Left hindlimb (tissue), 1 donor: ENCODE measurements at places on chromosomes 2 and 18.

DNA sequence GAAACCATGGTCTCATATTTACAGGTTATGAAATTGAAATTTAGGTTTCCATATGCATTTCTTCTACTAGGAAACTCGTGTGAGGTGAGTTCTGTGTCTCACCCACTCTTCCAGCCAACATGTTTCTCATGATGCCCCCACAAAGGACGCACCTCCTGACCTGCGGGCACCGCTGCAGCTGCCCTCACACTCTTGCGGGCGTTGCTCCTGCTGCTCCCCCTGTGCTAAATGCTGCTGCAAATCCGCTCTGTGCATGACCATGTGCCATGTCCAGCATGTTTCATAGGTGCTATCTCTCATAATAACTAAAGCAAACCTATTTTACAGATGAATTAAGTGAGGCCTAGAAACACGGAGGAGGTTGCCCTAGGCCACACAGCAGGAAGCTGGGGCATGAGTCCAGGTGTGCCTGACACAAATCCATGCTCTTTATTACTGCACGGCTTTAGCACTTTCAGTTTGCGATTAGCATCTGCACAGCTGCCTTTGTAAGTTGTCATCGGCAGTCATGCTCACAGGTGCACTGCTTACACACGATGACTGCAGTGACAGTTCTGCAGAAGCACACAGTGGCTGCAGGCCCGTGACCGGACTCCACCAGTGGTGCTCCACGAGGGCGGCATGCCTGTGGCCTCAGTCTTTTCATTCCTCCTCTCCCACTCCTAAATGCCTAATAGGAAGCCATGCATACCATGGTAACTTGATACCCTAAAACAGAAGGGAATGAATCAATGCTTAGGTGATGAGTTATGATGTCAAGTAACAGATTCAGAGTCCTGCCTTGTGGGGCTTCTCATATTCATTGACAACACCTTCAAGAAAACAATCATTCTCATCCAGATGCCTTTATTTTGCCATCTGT lies 14.9 kb upstream of the GALR1 start:
- no peak for DNase-seq

DNA sequence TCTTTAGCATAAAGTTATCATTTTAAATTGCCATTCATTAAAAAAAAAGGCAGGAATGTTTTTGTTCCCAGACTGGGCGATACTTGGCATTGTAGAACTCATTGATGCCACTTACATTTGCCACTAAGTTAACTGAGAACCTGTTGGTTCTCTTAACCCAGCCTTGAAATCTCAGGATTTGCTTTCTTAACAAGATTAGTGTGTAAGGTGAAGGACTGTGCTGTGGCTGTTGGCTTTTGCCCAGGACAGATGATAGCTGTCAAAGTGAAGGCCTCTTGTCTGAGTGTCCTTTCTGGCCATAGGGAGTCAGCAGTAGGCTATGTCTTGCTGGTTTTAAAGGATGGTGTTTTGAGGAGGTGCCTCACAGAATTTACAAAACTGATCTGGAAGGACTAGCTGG lies 2.6 kb downstream of the DPYSL5 start:
- no peak for DNase-seq

DNA sequence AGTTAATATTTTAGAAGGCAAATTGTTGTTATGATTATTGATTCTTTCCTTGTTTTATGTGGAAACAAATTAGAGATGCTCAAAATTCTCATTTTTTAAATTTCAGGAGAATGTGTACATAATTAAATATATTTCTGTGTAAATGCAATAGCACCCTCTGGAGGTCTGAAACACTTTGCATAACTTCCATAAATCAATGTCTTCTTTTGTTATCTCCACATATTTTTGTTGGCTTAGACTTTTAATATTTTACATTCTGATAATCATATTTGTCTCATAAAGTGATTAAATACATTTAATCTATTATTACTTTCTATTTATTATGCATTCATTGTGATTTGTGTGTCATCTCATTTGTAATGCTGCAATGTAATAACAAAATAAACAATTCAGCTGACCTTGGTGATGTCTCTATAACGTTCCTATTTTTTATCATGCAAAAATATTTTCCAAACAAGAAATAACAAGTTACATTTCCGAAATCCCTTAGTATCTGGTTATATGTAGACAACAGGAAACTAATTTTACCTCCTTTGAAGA lies 201.8 kb upstream of the GALNT5 start:
- no peak for DNase-seq

DNA sequence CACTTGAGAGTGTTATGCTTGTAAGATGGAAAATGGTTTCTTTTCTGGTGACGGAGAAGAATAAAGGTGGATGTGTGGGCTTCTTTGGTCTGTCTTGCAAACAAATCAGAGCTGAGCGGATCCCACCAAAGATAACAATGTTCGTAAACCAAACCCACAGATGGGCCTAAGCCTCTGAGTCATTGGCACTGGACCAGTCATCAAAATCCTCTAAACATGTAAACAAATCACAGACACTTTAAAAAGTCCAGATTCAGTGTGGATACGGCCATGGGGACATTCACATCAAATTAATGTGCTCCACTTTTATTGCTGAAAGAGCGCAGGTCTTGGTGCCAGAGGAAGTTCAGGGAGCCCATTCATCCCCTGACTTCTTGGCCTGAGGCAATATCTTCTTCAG lies 60.5 kb upstream of the TMEM200C start:
- no peak for DNase-seq

GRCh38 chr2:104444392-104444791 lies 409.5 kb upstream of the POU3F3 start:
- DNase-seq: no peak

GRCh38 chr2:239596253-239596652 lies 195.4 kb upstream of the HDAC4 start:
- no peak for DNase-seq

DNA sequence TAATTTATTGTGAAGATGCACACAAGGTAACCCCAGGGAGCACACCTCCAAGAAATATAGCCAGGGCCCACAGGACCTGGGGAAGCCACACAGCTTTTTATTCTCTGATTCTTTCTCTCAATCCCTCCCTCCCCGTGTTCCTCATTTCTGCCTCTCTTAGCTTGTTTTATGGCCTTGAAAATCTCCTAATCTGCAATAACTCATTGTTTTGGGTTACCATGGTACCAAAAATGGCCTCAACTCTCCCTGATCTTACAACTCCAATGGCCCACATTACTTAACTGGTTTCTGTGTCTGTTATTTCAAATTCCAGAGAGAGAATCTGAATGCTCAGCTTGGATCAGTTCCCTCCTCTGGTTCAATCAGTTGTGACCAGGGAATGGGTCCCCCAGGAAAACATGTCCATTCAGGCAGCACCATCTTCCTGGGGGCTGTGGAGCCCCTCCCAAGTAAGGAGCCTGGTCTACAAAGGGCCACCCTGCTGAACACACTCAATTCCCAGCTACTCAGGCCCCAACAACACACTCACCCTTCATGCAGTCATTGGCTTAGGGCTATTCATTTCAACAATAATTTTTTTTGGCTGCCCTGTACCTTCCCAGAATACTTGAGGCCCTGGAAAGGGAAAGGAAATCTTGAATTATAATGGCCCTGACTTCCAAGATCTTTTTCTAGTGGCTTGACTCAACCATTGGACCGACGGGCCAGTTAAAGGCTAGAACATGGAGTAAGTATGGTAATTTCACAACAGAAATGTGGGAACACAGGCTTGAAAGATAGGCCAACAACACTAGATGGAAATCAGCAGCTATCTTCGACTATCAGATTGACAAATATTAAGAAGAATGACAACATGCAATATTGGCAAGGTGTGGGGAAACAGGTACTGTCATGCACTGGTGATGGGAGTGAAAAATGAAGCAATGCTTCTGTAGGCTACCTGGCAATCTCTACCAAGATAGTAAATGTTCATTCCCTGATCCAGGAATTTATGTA lies 41.6 kb upstream of the ST3GAL5 start:
- DNase-seq: no peak

GRCh38 chr2:200239216-200239615 lies 67.3 kb upstream of the SPATS2L start:
- no peak for DNase-seq

- DNase-seq: no peak
Measured at GRCh38 chr2:182717816-182718215, 1.8 kb downstream of the DNAJC10 start.

DNA sequence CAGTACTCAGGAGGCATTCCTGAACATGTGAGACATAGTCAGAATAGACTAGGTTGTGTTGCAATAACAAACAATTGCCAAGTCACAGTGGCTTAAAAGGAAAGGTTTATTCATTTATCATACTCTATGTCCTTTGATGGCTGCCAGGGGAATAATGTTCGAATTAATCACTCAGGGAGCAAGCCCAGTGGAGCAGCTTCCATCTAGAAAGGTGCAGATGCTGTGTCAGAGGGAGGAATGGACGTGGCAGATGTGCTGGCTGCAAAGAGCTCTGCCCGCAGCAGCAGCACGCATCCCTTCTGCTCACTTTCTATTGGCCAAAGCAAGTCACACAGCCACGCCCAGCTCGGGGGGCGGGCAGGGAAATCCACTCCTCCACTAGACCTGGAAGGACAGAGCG lies 105.9 kb upstream of the AQP4 start:
- no peak for DNase-seq

DNA sequence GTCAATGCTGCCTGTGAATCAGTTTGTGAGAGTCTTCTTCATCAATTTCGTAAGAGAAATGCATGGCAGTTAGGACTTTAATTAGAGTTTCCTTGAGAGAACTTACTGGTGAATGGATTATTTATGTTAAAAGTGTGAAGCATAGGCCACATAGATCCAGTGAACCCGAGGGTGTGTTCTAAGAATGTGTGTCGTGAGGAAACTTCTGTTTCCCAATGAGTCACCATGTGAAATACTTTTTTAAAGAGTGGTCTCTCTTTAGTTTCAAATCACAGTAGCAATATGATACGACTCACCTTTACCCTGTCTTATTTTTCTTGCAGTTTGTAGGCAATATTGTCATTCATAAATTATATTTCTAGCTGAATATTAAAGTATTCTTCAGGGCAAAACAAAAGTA lies 18.5 kb downstream of the THSD7B start:
- no peak for DNase-seq

DNA sequence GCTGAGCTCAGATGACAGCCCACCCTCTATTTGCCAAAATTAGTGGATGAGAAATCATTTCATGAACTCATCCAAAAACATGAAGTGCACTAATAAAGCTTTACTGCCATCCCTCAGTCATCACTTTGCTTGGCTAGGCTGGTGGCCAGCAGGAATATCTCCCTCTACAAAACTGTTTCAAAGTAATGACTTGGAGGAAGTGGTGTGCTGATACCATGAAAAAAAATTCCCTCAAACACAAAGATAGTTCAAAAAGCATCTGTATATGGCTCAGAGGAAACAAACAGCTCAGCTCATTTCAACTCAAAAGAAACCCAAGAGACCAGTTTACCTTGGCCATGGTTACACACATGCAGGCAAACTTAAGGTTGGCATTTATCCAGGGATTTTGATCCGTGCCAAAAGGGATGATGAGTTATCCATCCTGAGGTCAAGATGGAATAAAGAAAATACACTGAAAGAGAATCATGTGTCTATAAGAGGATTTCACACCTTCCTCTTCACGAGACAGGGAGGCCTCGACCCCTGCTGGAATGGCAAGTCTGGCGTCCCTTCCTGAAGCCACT lies 18.4 kb upstream of the WIPF1 start:
- peak; percentile 48 for DNase-seq

- no peak for DNase-seq
Measured at GRCh38 chr2:147698166-147698565, 146.7 kb upstream of the ACVR2A start.

DNA sequence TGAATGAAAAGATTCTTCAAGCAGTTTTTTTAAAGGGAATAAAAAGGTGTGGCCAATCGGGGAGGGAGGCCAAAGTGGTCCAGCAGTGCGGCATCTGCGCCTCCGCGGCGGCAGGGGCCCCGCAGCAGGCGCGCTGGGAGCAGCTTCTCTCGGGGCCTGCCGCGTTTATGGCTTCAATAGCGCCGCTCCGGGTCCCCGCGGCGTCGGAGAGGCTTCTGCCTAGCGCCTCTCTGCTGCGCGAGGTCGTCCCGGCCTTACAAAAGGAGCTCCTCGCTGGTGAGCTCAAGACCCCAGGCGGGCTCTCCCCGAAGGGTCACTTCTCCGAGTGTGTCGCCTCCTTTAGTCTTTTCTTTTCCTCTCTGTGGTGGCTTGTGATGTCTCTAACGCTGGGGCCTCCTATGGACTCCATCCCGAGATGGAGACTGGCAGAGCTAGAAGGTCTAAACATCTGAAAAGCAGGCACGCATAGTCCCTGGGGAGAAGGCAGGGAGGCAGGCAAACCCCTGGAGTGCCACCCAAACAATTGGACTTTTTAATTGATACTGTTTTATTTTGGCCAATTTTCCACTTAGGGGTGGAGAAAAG lies 67.1 kb downstream of the SUMO1 start:
- DNase-seq: peak; percentile 40

GRCh38 chr2:123606631-123607030 lies 418.5 kb upstream of the CNTNAP5 start:
- no peak for DNase-seq

- DNase-seq: no peak
Measured at GRCh38 chr2:120949957-120950590, 214.4 kb downstream of the GLI2 start.

DNA sequence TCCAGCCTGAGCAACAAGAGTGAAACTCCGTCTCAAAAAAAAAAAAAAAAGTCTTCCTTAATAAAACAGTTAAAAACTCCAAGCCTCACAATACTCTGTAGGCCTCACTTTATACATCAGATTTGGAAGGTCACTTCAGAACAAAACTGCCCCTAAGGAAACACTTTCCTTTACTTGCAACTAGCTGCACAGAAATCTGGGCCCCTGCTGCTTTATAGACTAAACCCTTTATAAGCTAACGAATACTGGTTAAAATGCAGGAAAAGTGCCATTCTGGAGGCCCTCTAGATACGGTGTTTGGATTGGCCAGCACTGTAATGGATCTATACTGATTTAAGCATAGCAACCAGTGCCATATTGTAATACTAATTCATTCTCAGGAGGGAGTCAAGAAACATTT lies 1.5 kb downstream of the ABHD1 start:
- no peak for DNase-seq

DNA sequence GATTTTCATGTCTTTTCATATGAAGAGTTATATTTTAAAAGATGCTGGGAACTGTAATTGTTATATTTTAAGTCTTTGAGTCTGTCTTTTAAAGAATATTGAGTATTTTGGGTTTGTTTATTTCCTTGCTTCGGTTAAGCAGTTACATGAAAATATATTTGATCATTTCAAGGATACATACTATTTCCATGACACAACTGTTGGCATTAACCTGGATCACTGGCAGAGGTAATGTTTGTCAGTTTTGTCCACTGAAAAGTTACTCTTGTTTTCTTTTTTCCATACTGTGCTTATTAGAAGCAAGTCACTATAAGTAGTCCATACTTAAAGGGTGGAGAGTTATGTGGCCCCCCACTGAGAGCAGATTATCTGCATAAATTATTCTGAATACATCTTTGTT lies 1142.0 kb upstream of the TMEFF2 start:
- no peak for DNase-seq

- no peak for DNase-seq
Measured at GRCh38 chr18:52869349-52869923, 529.4 kb downstream of the DCC start.

- DNase-seq: no peak
Measured at GRCh38 chr2:134252092-134252750, 1.7 kb upstream of the MGAT5 start.
